ENCODE measurements at places on chromosomes 1 and 21. TPM values are rescaled to one million over a fixed set of nuclear protein-coding genes. Genes with fewer than 3 reads are reported as not detected.
A peak's percentile ranks its signal among the peaks of the same experiment; 100 is the strongest.

- no peak for DNase-seq
These were observed 303.0 kb downstream of the GPATCH2 start for GRCh38 chr1:217327901-217328300.

- peak; percentile 31 for DNase-seq
These were observed 993 bp upstream of the DSCAM start for GRCh38 chr21:40847951-40848350.

ITLN2 gene
- not detected for total RNA-seq

DNA sequence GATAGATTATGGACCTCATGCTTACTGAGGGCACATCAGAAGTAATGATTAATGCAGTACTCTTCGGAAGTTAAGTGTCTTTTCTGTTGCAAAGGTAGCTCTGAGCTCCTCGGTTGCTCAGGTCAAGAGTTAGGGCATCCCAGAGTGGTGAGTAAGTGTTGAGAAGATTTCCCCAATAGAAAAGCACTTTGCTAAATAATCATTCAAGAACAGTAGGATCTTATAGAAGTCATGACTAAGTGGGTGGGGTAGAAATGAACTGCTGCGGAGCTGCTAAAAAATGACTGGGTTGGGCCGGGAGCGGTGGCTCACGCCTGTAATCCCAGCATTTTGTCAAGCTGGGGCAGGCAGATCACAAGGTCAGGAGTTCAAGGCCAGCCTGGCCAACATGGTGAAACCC is 648.6 kb upstream of the CAMK1G start:
- no peak for DNase-seq

ABCA4 gene
- 0.87 TPM for total RNA-seq

GRCh38 chr1:212675675-212676074 is 24.0 kb downstream of the BATF3 start:
- no peak for DNase-seq

FAM78B gene
- 0.43 TPM for total RNA-seq

DNA sequence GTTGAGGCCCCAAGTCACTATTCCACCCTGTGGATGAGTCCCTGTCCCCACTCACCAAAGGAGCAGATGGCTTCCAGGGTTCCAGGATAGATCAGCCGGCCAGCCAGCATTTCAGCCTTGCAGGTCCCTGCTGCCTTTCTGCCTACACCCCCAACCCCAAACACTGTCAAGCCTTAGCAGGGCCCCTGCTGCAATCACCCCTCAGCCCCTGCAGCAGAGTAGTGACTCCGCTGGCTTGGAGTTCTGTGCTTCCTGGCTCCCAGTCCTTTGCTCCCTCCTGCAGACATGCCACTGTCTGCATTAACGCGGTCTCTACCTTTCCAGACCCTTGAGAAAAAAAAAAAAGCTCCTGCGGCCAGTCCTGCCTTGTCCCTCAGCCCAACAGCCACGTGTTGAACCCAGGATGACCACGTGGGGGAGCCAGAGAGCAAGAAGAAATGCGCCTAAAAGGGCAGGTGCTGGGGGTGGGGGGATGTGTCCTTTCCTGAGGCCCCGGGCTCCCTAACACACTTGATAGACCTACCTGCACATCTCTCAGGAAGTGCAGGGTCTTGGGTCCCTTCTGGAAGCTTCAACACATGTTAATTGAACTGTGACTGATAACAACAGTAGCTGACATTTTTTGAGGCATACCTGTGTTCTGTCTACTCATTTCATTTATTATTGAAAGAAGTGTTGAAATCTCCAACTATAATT is 37.4 kb downstream of the RASSF5 start:
- DNase-seq, result peak; percentile 82

DNA sequence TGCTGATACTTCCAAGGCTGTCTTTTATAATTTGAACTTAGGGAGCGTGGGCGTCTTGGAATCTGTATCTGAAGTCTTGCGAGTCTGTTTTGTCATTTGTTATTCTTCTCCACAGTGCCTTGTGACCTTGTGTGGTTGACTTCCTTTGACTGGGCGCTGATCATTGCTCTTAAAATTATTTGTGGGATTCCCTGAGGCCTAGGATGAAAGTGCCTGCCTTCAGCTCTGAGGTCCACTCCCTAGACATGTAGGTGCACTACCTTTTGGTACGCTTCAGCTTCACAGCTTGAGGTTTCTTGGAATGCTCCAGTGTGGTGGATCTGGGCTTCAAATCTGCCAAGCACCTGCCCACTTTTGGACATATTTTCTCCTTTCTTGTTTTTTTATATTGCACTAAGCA is 50.2 kb upstream of the IGSF5 start:
- DNase-seq, result no peak

MMEL1 gene
- total RNA-seq, result 0.31 TPM

MAN1C1 gene
- 5.3 TPM for total RNA-seq

DNA sequence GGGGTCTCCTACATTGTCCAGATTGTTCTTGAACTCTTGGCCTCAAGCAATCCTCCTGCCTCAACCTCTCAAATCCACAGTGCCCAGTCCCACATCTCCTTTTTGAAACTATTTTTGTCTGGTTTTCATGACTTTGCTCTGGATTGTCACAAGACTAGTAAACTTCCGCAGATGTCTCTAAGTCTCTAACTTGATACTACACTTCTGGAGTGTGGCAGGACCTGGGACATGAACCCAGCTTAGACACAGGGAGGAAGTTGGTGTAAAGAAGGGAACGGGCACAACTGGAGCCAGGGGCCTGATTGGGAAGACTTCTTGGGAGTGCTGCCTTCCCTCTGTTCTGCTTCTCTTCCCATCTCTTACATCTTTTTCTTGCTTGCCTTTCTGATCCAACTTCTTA is 16.2 kb upstream of the DISC1 start:
- DNase-seq, result no peak

DNA sequence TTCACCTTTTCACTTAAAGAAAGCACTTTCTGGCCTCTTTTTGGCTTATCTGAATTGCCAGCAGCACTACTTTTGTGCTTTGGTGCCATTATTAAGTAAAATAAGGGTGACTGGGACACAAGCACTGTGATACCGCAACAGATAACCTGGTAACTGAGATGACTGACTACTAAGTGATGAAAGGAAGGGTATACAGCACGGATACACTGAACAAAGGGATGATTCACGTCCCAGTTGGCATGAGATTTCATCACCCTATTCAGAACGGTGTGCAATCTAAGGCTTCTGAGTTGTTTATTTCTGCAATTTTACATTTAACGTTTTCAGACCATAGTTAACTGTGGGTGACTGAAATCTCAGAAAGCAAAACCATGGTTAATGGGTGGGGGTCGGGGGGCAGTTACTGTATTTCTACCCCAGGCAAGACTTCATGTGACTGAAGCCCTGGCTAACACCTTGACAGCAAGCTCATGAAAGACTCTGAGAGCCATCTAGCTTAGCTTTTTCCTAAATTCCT is 102.8 kb downstream of the CLIC6 start:
- DNase-seq, result no peak

ZNF672 gene
- total RNA-seq, result 16.9 TPM

Data from neural progenitor cell (in vitro differentiated cells).